ENCODE measurements at places on chromosomes 1 and 21.

DNA sequence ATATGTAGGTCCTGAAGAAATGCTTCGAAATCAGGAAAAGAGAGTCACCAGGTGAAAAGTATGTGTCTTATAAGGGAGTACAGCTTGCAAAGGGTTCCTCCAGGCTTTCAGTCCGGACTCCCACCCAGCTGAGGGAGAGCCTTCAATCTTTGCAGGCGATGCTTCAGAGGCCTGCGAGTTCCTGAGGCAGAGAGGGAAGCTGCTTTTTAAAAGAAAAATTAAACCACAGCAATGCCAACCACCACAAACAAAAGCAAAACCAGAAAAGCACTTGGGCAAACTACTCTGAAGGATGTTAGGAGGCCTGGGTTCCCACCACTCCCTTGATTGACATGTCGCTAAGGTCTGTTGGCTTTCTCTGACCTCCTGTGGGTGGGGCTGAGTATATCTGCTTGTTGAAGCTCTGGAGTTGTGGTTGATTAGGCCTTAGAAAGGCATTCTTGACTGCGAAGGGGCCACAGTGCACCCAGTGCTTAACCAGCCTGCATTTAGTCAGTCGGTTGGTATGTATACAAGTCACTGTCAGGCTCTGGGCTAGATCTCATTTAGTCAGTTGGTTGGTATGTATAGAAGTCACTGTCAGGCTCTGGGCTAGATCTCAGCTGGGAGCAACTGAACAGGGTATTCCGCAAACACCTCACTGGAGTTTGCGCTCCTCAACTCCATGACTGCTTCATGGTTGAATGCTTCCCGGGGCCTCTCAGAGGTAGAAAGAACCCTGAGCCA is 1.2 kb downstream of the NIPAL3 start:
- ATAC-seq, result no peak

DNA sequence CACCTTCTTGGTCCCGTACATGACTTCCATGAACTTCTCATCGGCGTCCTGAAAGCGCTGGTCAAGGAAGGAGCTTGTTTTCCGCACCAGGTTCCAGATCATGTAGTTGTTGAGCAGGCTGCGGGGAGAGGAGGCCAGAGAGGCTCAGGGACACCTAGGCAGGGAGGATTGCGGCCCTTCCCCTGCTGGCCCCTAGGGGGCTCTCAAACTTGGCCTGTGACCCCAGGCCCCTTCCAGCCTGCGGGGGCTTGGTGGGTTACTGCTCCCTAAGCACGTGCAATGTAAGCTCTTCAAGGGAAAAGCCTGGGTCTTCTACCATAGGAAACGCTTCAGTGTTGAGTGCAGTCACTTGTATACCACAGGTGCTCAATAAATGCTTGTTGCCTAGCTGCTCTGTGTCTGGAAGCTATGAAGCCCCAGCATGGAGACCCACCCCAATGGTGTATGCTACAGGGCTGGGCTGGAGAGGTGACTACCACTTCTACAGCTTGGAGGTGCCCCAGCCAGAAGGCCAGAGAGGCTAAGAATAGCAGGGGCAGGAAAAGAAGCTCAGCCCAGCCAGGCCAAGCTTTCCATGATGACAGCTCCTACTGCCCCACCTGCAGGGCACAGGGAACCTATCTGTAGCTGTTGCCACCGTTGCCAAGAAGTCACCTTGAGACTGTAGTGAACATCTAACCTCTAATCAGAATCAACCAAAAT is 45.1 kb downstream of the ECE1 start:
- no peak for ATAC-seq

DNA sequence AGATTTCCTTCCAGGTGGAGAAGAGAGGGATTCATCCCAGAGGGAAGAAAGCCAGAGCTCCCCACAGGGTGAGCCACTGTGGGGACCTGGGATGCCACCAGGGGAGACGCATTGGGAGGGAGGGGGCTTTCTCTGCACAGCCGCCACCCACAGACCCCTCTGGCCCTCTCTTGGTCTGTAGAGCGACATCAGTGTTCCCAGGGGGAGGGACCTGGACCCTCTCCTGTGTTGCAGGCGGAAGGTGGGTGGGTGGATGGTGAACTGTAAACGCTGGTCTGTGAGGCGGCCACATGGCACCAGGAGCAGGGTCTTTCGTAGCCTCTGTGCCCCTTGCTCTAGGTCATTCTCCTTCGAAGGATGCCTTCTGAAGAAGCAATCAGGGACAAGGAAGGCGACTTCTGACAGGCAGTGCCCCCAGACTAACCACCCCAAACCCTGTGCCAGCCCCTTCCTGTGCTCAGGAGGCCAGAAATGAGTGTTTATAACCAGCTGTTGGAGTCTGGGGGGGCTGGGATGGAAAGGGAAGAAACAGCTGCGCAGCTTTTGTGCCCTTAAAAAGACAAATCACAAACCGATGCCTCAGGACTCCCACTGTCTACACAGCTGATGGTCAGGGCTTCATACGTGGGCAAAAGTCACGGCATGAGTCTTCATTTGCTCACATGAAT is 121.4 kb upstream of the ZBTB40 start:
- ATAC-seq, result no peak

- ATAC-seq, result no peak
These were observed 26.4 kb downstream of the AGO4 start for GRCh38 chr1:35834218-35834617.

DNA sequence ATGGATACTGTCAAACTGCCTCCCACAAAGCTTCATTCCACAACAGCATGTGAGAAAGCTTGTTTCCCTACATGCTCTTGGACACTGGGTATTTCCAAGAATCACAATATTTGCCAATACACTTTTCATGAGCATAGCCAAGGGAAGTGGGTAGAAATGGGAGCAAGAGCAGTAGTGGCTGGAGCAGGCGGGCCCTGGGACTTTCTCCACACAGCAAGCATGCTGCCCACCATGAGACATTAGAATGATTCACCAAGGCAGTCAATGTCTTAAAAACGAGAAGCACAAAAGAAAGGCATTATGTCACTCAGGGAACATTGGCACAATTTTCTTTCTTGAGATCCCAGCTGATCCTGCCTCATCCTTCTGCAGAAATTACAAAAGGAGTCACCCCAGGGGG is 371.6 kb upstream of the RUNX1 start:
- ATAC-seq, result no peak

DNA sequence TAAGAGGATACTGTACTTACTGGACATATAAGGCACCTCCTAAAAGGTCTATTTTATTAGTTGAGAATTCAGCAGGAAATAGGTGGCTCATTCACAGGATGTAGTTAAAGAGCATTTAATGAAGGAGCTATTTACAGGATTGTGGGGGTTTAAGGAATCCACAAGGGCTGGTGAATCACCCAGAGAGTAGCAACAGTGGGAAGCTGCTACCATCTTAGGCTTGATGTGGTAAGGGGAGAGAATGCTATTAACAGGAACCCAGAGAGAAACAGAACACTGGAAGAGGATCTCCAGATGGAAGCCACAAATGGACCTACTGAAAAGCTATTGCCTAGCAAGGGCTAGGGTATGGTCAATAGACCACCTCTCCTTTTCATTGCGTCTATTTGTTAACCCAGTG is 52.0 kb upstream of the COL11A1 start:
- no peak for ATAC-seq

DNA sequence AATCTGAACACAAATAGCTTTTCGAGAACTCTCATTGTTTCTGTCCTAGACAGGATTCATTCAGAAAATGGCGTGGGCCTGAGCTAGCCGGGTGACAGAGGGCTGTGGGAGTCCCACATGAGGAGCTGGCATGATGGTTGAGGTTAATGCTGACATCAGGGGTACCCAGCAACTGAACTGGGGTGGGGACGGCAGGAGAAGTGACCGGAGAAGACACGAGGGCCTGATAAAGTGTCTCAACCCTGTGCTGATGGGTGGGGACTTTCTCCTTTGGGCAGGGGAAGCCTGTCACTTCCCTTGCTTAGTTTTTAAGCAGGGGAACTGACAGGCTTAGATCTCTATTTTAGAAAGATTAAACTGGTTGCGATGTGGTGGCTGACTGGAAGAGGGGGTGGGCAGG is 14.6 kb downstream of the CHIT1 start:
- no peak for ATAC-seq

- no peak for ATAC-seq
These were observed 51.3 kb downstream of the TEX35 start for GRCh38 chr1:178564086-178564782.

- ATAC-seq, result no peak
These were observed 9.1 kb downstream of the TMEM9 start for GRCh38 chr1:201145132-201145531.

DNA sequence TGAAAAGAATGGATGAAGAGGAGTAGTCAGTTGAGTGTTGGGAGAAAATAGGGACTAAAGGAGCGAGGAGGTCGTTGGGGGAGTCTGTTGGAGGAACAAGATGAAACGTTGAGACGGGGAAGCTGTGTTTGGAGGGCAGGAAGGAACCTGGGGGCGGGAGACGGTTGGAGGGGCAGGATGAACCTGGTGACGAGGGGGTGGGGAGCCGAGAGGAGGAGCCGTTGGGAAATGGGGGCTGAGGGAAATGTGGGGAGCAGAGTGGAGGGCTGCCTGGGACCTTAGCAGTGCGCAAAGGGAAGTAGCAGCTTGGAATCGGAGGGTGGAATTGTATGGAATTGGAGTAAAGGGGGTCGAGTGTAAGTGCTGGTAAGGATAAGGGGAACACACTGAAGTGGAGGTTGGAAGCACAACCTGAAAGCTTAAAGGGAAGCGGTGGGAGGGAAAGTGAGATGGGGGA is 630 bp downstream of the MTF2 start:
- no peak for ATAC-seq

DNA sequence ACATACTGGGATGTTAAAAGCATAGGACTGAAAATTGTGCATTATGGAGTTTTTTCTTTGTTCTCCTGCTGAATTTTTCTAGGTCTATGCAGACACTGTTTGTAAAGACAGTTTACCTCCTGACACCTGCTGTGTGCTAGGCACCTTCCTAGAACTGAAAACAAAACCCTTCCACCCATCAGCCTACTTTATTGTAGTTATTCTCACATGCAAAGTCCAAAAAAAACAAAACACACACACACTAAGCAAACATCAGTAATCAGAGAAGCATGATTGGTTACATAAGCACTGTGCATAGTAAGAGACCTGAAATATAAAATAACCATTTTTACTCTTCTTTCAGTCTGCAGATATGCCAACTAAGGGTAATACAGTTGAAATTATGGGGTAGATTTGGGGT is 195.1 kb downstream of the CRB1 start:
- no peak for ATAC-seq

GRCh38 chr1:156677616-156678596 is 699 bp upstream of the NES start:
- ATAC-seq, result peak; percentile 63

DNA sequence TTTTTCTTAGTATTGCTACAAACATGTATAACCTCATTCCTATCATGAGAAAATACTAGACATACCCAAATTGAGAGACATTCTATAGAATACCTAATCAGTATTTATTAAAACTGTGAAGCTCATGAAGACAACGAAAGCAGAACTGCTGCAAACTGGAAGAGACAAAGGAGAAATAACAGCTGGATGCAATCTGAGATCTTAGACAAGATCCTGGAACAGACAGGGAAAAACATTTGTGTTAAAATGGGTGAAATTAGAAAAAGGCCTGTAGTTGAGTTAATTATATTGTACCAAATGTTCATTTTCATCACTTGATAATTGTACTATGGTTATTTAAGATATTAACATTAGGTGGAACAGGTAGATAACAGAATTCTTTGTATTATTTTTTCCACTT is 392.0 kb downstream of the PLPP3 start:
- ATAC-seq, result no peak

- no peak for ATAC-seq
These were observed 10.3 kb downstream of the SH3GLB1 start for GRCh38 chr1:86714561-86715244.

DNA sequence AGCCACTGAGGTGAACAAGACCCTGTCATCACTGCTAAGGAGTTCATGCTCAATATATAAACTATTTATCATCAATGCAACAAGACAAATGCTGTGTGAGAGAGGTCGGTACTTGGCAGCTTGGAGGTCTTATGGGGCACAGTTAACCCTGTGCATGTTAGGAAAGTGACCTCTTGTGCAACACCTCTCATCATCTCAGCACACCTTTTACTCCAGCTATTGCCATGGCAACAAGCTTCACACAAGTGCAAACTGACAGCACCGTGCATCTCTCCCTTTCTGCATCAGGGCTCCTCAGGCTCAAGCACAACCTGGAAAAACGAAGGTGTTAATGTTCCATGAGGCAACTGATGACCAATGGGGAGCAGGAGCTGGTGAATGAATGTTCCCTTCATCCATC is 14.7 kb upstream of the MYSM1 start:
- ATAC-seq, result no peak

- ATAC-seq, result no peak
These were observed 10.6 kb downstream of the CD247 start for GRCh38 chr1:167507719-167508118.

DNA sequence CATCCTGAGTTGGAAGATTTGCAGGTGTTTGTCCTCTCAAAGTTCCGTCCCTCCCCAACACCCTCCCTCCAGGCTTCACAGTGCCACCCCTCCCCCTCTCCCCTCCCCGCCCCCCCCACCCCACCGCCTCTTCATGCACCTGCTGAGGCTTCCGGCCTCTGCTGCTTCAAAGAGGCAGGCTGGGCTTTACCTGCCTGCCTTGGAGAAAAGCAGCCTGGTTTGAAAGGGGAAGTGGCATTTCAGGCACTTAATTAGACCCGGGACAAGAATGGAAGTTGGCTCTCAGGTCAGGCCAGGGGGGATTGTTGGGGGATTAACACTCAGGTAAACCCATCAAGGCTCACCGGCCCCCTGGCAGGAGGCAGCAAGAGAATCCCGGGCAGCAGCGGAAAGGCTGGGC is 21.1 kb downstream of the PAX7 start:
- ATAC-seq, result no peak

DNA sequence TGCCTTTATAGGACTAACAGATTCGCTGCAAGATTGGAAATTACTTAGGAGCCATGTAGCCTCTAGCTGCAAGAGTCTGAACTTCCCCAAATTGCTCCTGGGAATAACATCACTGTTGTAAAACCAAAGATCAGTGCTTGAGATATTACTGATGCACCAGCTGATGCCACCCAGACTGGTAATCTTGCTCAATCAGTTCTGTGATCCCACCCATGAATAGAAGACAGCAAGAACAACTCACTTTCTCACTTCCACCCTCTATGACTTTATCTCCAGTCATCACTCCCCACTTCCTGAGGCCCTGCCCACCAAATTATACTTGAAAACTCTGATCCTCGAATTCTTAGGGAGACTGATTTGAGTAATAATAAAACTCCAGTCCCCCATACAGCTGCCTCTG is 1011.1 kb downstream of the PLA2G4A start:
- no peak for ATAC-seq

GRCh38 chr1:236508593-236509027 is 15.2 kb upstream of the LGALS8 start:
- no peak for ATAC-seq
